ENCODE measurements at places on chromosomes 13 and 19.

DNA sequence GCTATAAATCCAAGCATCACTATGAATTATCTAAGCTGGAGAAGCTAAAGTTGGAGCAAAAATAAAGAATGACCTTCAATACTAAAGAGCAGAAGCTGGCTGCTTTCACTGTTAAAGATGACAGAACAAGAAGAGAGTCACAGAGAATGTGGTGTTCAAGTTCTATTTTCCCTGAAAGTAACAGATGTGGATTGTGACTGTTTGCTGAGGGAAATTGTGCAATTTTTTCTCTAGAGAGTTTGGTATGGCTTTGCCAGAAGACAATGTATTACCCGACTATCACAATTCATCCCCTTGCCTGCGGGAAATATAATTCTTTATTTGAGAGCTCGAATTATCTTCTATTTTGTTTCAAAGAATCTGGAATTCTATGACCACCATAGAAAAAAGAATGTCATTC, 83.1 kb downstream of the TNFSF13B start:
- no peak for DNase-seq

- no peak for DNase-seq
These were observed 15.3 kb upstream of the COLGALT1 start for GRCh38 chr19:17540174-17540573.

GRCh38 chr19:31099515-31100205, 249.6 kb downstream of the TSHZ3 start:
- DNase-seq, result peak; percentile 9

DNA sequence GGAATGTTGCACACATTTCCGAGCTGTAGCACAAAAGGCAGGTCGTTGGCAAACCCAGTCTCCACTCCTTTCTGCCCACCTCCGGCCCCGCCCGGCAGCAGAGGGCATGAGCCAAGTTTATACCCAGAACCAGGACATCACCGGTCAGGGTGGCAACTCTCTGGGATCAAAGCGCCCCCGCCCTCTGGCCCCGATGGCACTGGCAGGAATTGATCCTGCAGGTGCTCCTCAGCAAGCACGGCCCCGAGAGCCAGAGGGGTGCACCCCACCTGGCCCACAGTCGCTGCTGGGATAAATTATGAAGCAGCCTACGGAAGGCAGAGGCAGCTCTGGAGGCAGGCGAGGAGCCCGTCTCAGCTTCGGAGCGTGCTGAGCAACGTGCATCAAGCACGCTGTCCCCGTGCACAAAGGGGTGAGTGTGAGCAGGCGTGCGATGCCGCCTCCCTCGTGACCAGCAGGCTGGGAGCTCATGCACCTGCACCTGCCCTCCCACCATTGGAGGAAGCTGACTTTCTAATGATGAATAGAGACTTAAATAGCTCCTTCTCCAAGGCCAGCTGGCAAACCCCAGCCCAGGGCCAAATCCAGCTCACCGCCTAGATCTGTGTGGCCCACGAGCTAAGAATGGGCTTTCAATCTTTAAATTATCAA, 25.7 kb downstream of the SHC2 start:
- no peak for DNase-seq

DNA sequence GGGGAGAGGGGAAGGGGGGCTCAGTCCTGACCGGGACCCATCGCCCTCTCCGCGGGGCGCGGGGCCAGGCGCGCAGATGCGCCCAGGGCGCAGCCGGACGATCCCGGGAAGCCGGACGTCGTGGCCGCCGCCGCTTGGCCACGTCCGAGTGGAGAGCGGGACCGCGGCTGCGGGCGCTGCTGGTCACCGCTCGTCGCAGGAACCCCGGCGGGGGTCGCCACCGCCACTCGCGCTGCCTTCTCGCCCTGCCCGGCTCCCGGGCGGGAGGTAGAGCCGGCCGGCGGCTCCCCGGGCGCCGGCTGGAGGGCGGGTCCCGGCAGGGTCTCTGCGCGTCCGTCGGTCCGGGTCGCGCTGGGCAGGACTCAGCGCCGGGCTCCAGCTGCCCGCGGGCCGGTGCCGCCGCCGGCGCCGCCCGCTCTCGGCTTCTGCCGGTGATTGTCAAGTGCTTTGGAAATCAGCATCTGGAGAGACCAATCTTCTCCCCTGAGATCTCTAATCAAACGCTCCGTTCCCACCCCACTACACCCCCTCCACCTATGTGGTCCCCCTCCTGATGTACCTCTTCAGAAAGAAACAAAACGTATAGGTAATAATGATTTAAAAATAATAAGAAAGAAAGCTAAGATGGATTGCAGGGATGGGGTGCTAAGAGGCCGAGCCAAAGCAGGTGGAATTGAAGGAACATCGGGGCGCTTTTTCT, 464.4 kb downstream of the ITGBL1 start:
- DNase-seq, result no peak

DNA sequence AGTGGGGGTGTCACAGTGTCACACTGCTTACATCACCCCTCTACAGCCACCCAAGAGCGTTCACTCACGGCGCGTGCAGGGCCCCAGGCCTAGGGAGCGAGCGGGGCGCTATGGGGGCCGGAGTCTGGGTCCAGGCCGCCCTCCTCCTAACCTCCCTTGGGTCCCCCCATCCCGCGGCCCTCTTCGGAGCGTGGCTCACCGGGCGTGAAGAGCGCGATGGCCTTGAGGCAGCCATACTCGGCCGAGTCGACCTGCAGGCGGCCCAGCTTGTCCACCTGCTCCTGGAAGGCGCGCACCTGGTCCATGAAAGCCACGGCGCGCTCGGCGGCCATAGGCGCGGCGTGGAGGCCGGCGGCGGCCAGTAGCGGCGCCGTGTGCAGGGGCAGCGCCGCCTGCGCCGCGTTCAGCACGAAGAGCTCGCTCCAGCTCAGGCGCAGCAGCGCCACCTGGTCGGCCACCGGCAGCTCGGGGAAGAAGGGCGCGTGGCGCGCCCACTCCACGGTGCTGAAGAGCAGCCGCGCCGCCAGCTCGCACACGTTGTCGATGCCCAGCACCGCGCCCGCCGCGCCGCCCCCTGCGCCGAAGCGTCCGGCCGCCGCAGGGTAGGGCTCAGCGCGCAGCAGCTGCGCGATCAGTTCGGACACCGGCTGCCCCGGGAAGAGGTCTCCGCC, 9.4 kb downstream of the OCEL1 start:
- DNase-seq, result no peak

GRCh38 chr13:95367309-95367843, 66.1 kb upstream of the ABCC4 start:
- no peak for DNase-seq

- no peak for DNase-seq
These were observed 785.8 kb upstream of the SLC10A2 start for GRCh38 chr13:103852036-103852435.

DNA sequence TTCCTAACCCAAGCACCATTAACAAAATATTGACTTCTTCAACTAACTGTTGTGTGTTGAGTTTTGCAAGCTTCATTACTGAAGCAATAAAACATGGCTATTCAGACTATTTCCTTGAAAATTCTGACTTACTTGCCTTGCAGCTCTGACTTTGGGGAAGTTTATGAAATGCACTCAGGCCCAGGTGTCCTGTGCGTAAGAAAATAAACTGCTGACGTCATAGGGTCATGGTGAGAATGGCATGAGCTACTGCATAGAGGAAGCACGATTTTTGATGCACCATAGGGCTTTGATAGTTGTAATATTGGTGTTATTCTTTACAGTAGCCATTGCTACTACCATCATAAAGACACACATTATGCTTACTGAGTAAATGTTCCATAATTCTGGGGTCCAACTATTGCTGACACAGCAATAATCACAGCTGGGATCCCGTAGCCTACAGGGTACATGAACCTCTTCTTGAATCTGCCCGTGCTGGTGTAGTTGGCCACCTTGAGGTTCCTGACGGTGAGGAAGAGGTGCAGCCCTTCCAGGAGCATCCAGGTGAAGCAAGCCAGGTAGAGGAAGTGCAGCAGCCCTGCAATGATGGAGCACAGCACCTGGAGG, 57.9 kb downstream of the MBD3L2B start:
- DNase-seq, result no peak

DNA sequence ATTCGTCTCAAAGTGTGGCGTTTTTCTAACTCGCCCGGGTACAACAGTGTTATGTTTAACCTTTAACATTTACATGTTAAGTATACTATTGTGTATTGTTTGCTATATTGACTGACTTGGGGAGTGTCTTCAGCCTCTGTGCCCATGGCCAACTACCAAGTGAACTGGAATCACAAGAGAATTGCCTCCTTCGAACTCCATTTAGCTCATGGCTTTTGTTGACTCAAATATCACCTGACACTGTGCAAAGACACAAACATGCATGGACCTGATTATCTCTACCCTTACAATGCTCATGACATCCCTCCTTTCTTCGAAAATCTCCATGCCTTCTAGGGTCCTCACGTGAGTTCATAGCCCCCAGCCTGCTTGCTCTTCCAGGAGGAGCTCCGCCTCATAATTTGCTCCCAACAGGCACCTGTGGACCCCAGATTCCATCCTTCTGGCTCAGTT, 704 bp downstream of the ZNF814 start:
- DNase-seq, result no peak

DNA sequence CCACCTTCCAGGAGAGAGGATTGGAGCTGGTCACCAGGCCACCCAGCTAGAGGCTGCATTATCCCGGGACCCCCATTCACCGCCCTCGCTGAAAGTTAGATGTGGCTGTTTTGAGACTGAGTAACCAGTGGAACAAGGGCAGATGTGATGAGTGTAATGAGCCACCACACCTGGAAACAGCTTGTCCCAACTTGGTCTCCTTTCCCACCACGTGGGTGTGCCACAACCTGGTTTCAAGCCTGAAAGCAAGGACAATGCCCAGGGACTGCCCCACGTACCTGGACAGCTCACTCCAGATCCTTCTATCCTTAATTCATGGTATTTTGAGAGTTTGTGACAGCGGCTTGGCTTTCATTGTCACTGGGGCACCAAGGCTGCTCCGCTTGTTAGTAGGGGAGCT, 7.0 kb downstream of the LGI4 start:
- DNase-seq, result no peak
